ENCODE measurements at places on chromosomes 7 and 10. TPM values are rescaled to one million over a fixed set of nuclear protein-coding genes. Genes with fewer than 3 reads are reported as not detected.

SUN3 gene
- not detected for total RNA-seq

GARIN1A gene
- total RNA-seq = 0.52 TPM

PLAC9 gene
- 60.6 TPM for total RNA-seq

DNAH11 gene
- total RNA-seq = under 0.01 TPM

PKD2L1 gene
- not detected for total RNA-seq

TFEC gene
- 0.16 TPM for total RNA-seq

LRRC61 gene
- 0.69 TPM for total RNA-seq

DENND2A gene
- 38.6 TPM for total RNA-seq

Data from bronchial smooth muscle cell (primary cell).